Fibroblast of skin of left quadriceps (primary cell): ENCODE measurements at places on chromosomes 2 and 18.

- no peak for DNase-seq
These were observed 332.8 kb downstream of the MYCN start for GRCh38 chr2:16273111-16273510.

- DNase-seq: no peak
These were observed 107.5 kb downstream of the EIPR1 start for GRCh38 chr2:3270095-3270478.

GRCh38 chr2:28613633-28614501 lies 118.0 kb downstream of the PLB1 start:
- no peak for DNase-seq

DNA sequence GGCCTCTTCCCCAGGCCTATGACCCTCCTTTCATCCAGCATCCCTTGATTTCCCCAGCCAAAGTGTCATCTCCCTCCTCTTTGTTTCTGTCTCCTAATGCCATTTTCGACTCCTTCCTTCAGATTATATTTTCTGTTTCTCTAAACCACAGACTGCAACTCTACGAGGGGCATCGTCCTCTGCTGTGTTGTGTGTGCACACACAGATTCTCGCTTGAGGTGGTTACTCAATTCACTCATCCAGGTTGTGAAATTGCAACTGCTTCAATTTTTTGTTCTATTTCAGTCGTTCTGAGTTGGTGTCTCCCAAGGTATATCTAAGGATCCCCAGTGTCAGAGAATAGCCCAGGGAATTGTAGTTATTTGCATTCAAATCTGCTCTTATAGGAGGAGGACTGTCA lies 113.5 kb upstream of the NDUFV2 start:
- no peak for DNase-seq

GRCh38 chr2:227509076-227509475 lies 37.1 kb downstream of the AGFG1 start:
- no peak for DNase-seq

DNA sequence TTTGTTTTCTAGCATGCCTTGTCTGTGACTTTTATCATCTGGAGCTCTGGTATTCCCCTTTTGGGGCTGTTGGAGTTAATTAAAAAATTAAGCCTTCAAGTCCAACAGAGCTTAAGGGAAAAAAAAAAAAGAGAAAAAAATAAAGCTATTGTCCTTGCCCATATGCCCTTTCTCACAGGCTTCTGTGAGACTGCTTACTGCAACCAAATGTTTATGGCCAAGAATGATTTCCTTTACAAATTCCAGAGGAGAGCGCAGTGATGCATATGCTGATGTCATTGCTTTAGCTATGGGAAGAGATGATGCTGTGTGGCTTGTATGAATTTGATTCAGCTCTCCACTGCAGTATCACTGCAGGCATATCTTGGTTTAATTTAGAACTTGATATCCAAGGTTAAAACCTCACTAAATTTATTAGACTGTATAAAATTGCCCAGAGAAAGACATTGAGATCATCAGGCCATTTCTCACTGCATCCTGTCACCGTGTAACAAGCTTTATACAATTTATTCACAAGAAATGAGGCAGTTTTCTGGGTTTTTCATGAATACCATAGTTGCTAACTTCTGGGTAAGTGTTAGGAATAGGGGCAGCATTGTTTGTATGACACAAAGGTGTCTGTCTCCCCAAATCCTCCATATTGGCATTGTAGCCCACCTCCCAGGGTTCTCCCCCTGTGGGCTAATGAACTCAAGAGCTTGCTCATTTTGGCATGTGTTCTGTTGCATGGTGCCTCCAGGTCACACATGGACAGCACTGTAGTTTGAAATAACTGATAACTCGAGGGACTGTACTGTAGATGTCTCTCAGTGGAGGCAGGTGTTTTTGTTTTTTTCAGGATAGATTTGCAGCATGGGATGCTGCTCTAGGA lies 85.0 kb downstream of the TANC1 start:
- DNase-seq: peak; percentile 87

DNA sequence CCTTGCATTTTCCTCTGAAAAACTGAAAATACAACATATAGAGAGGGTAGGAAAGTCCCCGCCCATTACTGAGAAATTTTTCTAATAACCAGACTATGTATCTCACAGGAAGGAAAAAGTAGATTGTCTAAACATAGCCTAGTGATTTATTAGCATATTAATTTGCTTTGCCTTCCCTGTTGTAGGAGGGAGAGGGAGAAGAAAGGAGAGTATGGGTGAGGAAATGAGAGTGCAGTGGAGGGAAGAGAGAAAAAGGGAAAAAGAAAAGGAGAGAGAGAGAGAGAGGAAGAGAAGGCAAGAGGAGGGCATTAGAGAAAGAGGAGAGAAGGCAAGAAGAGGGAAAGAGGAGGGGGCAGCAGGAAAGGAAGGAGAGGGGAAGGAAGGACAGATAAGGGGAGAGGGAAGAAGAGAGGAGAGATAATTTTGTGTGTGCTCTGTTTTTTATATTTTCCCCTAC lies 3.6 kb upstream of the KYNU start:
- no peak for DNase-seq

DNA sequence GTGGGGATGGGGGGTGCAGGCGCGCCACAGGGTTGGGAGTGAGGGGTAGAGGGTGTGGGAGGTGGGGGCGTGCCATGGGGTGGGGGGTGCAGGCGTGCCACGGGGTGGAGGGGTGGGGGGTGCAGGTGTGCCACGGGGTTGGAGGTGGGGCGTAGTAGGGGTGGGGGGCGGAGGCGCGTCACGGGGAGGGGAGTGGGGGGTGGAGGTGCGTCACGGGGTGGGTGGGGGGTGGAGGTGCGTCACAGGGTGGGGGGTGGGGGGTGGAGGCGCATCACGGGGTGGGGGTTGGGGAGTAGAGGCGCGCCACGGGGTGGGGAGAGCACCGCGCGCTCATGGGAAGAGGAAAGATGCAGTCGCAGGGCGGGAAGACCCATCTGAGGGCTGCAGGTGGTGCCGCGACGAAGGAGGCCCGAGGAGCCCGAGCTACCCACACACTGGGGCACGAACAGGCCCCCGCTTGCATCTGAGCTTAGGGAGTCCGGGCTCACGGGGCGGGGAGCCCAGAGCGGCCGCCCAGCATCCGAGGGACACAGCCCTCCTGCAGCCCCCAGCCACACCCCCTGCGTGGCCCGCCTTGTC lies 37.5 kb downstream of the SNED1 start:
- DNase-seq: no peak

- DNase-seq: peak; percentile 32
These were observed 260.4 kb upstream of the DSEL start for GRCh38 chr18:67776929-67777328.

DNA sequence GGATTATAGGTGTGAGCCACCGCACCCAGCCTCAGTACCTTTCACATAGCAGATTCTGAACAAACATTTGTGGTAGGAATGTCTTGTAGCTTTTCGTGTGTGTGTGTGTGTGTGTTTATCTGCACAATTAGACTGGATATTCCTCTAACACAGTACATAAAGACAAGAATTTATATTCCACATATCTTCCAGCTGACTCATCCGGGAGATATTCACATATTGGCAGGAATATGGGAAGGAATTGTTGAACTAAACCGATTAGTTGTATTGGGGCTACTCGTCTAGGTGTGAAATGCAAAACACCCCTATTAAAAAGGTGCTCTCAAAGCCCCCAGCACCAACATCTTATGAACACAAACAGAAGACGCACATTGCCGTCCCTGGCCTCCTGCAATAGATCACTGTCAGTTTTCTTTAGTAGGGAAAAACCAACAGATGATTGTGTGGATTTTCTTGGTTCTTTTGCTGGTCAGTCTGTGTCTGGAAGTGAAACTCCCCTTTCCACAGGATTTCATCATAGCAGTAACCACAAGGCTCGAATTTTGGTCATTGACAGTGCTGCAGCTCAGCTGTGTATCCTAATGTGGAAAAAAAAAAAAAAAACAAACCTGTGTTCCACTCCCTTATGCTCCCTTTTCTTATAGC lies 208.5 kb upstream of the ACVR2A start:
- DNase-seq: peak; percentile 60

DNA sequence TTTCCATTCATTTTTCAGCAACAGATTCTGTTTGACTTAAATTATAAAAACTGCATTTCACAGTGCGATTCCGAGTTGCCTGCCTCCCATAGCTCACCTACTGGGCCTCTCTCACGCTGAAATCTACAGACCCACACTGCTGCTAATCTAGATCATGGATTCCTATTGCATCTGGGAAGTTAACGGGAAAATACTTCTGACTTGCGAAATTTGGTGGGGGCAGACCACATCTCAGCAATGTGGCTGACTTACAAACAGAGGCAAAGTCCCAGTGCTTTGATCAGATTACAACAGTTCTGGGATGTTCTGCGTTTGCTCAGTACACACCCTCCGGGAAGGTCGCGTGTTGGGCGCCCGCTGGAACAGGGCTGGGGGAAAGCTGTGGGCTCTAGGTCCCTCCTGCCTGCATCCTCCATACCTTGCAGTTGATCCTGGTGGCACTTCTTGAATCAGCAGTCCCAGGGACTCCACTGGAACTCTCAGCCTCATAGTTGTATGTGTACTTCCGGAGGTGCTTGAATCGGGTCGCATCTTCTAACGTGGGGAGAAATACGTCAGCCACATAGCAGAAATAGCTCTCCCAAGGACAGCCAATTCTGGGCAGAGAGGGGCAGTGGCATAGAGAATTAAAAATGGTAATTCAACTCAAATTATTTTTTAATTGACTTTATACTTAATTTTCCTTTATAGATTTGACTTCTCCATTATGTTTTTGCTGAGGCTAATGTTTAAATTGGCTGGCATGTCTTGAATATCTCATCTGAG lies 1.7 kb downstream of the APOB start:
- no peak for DNase-seq

GRCh38 chr2:80719607-80720006 lies 415.1 kb upstream of the LRRTM1 start:
- no peak for DNase-seq

- DNase-seq: no peak
These were observed 335.2 kb downstream of the KCNJ3 start for GRCh38 chr2:155033652-155034051.

- DNase-seq: no peak
These were observed 162.3 kb upstream of the VRK2 start for GRCh38 chr2:57884281-57884680.

DNA sequence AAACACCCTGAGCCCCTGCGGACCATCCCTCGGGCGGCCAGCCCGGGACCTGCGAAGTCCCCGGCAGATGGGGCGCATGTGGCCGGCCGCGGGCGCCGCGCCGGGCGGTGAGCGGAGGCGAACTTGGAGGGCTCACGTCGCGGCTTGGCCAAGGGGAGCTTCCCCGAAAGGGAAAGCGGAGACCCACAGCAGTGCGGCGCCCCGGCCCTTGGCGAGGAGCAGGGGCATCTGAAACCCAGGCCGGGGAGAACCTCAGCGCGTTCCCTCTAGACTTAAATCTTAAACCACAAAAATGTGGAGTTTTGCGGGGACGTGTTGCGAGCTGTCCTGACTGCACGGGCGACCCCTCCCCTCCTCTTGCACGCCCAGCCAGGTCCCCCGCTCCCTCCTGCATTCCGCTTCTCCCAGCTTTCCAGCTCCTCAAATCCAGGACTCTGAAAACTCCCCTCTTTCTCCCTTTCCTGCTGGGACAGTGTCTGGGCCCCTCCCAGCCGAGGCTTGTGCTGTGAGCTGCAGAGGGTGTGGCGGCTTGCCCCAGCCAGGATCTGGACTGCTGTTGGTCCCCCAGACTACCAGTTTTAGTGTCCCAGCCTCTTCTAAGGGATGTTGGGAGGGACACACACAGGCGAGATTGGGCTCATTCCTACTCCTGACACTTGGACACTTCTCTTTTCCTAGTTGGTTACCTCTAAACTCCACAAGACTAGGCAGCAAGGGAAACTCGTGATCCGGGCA lies 1.3 kb downstream of the FMNL2 start:
- no peak for DNase-seq

DNA sequence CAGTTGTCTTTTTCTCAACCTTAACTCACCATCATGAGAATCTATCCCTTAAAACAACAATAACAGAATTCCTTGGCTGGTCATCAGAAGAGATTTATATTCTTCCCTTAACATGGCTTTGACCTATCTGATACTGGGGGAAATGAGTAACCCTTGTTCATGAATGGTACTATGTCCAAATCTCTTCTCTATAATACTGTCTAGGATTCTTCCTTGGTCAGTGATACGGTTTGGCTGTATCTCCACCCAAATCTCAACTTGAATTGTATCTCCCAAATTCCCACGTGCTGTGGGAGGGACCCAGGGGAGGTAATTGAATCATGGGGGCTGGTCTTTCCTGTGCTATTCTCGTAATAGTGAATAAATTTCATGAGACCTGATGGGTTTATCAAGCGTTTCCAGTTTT lies 282.0 kb upstream of the SIX2 start:
- DNase-seq: no peak

GRCh38 chr2:34602262-34602661 lies 1003.2 kb upstream of the FAM98A start:
- no peak for DNase-seq

GRCh38 chr2:7773362-7774360 lies 856.4 kb downstream of the RNF144A start:
- DNase-seq: no peak

DNA sequence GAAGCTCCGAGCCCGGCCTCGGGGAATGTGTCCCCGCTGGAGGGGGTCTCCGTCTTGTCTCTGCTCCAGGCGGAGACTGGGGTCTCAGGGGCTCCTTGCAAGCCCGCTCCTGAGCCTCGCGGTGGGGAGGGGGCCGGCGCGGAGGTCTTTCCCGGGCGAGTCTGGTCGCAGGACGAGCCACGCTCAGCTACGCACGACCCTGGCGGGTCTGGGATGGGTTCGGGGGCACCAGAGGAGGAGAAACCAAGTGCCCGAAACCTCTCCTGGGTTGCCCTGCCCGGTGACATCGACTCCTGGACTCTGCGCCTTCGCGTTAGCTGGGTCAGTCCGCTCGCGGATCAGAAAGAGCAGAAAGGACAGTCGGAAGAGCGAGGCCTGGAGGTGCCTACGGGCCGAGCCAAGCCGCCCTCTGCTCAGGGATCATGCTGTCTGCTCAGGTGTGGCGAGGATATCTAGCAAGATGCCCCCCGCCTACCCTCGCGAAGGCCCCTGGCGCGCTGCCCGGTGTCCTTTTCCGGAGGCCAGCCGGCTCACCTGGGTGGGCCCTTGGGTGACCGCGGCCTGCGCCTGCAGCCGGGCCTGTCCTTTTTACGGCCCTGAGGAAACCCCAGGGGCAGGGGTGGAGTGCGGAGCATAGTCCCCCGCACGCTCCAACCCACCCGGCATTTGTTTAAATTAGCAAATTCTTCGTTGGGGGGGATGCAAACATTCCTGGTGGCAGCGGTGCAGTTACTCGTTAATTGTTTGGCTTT lies 58.7 kb downstream of the SNORC start:
- DNase-seq: no peak

GRCh38 chr18:77068321-77069312 lies 64.0 kb downstream of the MBP start:
- no peak for DNase-seq

- DNase-seq: peak; percentile 68
These were observed 102.0 kb downstream of the PLA2R1 start for GRCh38 chr2:159960414-159960813.
